ENCODE measurements at places on chromosomes 11 and 22. TPM values are rescaled to one million over a fixed set of nuclear protein-coding genes. Genes with fewer than 3 reads are reported as not detected.

DNA sequence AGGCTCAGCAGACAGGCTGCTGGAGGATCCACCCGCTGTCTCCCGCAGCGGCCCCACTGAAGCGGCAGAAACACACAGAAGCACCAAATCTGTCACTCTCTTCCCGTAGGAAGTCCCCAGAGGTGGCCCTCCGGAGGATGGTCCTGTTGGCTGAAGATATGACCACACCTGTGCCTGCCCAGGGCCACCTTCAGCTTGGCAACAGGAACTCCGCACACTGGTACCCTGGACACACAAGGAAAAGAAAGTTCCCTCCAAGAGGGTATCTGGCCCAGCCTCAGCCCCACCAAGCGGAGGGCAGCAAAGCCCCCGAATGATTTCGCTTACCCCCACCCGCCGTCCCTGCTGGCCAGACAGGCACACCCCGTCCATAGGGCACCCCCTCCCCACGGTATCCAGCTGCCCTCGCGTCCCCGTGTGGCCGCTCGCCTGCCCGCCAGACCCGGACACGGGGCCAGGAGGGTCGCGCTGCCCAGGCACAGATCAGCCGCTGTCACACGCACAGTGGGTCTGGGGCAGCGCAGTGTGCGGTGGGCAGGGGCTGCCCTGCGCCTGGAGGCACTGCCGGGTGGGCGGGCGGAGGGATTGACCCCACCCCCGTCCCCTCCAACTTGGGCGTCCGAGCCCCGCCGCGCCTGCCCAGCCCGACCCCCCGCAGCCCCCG is 7.0 kb downstream of the RASSF7 start:
- DNase-seq, result no peak

DNA sequence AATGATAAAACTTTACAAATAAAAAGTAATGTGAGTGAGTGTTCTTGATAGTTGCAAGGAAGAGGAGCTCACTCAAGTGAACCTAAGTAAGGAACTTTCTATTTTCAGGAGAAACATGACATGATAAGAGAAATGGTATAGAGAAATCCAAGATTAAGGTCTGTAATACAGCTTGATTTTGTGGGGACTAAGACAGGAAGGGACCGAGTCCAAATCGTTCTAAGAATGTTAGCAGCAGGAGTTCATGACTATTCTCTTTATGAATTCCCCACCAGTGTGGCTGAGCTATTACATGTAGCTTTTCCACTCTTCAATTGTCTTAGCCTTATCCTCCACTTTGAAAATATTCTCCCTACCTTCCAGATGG is 698.6 kb upstream of the ARHGAP42 start:
- no peak for DNase-seq

GRCh38 chr11:29166306-29166705 is 850.5 kb downstream of the KCNA4 start:
- no peak for DNase-seq

GRCh38 chr22:26525946-26526564 is 13.8 kb upstream of the TFIP11 start:
- no peak for DNase-seq

GRCh38 chr22:46536537-46537224 is 739 bp downstream of the CELSR1 start:
- DNase-seq, result no peak

- DNase-seq, result no peak
Measured at GRCh38 chr11:20084921-20085814, 75.1 kb downstream of the DBX1 start.

GRCh38 chr22:44037519-44038375 is 13.6 kb downstream of the PARVB start:
- DNase-seq, result peak; percentile 96

The TMEM191C gene
- 2.6 TPM for total RNA-seq

The CREB3L1 gene
- 28.4 TPM for total RNA-seq

The GVQW3 gene
- 1.8 TPM for total RNA-seq

The PHF21B gene
- 0.17 TPM for total RNA-seq

The ACTN3 gene
- not detected for total RNA-seq

The HINFP gene
- 14.4 TPM for total RNA-seq

The CHST1 gene
- under 0.01 TPM for total RNA-seq
